ENCODE measurements at places on chromosomes 1 and 21.

DNA sequence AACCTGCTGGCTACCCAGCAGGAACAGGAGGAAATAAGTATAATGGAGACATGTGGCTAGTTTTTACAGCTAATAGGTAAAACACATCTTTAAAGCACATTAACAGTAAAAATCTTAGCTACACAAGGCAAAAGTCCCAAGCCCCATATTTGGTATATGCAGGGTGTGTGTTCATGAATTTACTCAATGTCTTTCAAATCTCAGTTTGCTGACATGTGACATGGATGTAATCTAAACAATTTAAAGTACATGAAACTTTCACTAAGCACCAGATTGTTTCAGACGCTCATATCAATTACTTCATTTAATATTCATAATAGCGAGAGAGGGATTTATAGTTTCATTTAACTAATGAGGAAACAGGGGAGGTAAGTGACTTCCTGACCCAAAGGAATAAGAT is 3.9 kb downstream of the TACSTD2 start:
- no peak for DNase-seq

- no peak for DNase-seq
Observed at GRCh38 chr1:53292690-53293089, 35.2 kb downstream of the LRP8 start.

- DNase-seq, result no peak
Observed at GRCh38 chr21:36464590-36464989, 15.3 kb downstream of the CLDN14 start.

DNA sequence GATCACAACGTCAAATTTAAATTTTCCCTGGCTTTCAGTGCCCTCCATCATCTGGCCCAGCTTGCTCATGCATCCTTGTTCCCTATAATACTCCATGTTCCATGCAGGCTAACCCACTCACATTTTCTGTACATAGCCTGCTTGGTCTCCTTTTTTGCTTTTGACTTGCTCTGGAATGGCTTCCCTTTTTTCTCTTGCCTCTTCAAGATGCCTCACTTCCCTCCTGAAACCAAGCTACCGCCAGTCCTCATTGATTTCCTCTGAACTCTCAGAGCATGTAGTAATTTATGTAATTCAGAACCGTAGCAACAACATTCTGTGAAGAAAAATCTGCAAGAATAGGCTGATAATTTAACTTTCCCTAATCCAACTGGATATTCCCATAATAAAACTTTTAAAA is 10.3 kb downstream of the CAP1 start:
- no peak for DNase-seq

GRCh38 chr1:41340655-41341364 is 20.4 kb upstream of the FOXO6 start:
- no peak for DNase-seq

GRCh38 chr21:27817902-27818623 is 851.2 kb upstream of the ADAMTS5 start:
- DNase-seq, result peak; percentile 49

DNA sequence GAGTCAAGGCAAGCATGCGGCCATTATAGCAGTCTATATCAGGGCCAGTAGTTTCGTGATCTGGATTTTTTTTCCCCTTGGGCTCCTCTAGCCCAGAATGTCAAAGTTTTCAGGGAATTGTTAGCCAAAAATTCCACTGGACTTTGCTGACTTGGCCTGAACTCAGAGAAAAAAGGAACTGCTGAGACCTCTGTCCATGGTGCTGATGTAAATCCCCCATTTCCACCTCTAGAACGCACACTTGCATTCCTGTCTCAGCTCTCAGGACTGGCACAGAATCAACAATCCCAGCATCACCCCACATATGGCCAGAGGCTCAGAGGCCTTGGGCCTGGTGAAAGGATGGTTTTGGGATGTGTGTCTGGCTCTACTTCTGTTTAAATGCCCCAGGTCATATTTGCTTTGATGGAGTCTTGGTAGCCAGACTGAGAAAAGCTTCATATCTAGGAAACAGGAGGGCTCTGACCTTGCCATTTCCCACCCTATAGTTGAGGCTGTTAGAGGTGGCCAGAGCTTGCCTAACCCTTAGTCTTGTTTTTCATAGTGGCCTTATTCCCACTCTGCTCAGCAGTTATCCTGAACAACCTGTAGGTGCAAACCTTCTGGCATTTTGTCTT is 16.9 kb upstream of the EFCAB14 start:
- DNase-seq, result peak; percentile 80

GRCh38 chr1:202158810-202159533 is 1.4 kb downstream of the PTPN7 start:
- DNase-seq, result no peak

- DNase-seq, result no peak
Observed at GRCh38 chr1:160407839-160408801, 7.8 kb downstream of the VANGL2 start.

DNA sequence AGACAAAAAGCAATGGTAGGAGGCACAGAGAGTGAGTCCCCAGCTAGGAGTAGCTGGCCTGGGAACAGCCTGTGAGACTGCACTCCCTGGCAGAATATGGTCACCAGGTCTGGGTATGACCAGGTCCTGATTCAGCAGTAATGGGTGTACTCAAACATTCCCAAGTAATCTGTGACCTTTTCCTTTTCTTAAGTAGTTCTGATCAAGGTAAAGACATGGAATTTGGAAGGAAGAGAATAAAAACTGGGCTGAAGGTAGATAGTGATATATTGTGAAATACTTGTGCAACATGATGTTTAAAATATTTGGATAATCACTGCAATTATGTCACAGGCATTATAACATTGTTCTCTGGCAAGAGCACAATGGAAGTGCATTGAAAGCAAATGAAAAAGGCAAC is 147.2 kb upstream of the DPYD start:
- DNase-seq, result no peak

- DNase-seq, result peak; percentile 28
Observed at GRCh38 chr1:100539836-100540536, 2.0 kb downstream of the GPR88 start.

GRCh38 chr1:54543729-54544496 is 4.1 kb upstream of the ACOT11 start:
- peak; percentile 78 for DNase-seq

DNA sequence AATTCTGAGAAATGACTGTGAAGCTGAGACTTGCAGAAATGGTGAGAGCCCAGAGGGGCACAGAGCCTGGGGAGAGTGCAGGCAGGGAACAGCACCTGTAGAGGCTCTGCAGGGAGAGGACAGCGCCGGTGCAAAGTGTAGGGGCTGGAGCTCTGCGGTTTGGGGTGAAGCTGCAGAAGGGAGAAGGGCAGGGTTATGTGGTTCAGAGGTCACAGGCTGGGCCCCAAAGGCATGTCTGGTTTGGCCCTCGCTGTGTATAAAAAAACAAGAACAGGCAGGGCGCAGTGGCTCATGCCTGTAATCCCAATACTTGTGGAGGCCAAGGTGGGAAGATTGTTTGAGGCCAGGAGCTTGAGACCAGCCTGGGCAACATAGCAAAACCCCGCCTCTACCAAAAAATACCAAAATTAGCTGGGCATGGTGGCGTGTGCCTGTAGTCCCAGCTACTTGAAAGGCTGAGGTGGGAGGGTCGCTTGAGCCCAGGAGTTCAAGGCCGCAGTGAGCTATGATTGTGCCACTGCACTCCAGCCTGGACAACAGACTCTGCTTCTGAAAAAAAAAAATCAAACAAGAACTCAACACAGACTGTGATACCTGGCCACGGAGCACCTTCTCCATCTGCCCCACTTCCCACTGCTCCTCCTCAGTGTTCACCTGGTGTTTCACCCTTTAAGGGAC is 29.1 kb downstream of the SERINC2 start:
- no peak for DNase-seq

- DNase-seq, result no peak
Observed at GRCh38 chr21:23507501-23507900, 2099.8 kb downstream of the MRPL39 start.

- peak; percentile 16 for DNase-seq
Observed at GRCh38 chr1:32798679-32799416, 18.3 kb downstream of the YARS1 start.

- DNase-seq, result peak; percentile 79
Observed at GRCh38 chr1:232974971-232975370, 24.6 kb downstream of the NTPCR start.

DNA sequence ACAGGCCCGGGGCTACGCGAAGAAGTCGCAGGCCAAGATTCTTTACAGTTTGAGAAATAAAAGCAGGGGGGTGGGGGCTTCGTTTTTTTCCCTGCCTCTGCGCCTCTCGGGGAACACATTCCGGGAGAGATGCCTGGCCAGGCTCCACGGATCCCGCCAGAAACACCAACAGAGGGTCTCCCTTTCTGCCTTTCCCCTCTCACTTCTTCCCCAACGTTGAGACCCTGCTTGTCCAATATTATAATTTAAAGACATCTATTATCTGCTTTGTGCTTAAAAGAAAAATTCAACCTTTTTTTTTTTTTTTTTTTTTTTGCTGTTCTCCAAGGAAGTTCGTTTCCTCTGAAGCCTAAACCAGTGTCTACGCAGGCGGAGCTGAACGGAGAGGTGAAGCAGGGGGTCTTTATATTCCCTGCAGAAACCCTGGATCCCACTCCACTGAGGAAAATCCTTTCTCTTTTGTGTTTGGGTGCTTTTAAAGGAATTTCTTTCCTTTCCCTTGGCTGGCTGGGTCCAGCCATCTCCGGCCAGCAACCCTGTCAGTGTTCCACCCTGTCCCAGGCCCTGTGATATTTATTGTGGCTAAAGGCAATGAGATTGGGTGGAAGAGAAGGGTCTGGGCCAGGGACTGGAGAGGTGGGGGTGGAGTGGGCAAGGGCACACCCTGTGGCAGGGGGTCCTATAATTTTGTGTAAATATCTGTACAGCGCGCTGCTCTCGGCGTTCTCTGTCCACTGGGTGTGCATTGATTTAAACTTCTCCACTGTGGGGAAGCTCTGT is 2.2 kb downstream of the FOXD2 start:
- peak; percentile 25 for DNase-seq

DNA sequence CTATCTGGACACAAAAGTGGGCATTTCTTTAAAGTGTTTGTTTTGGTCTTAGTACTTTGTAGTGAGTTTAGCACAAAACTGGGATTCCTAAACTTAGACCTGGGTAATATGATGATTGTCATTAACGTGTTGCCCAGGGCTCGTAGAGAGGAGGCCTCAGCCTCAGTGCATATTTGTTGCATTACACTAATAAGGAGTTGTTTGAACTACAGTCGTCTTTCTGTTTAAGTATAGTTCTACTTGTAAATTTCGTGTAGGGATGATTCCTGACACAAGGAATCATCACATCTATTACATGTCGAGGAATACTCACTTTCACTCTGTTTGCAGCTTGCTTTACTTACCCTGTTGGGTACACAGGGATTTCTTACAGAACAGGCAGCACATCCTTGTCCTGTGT is 85.0 kb downstream of the PRDM2 start:
- no peak for DNase-seq

DNA sequence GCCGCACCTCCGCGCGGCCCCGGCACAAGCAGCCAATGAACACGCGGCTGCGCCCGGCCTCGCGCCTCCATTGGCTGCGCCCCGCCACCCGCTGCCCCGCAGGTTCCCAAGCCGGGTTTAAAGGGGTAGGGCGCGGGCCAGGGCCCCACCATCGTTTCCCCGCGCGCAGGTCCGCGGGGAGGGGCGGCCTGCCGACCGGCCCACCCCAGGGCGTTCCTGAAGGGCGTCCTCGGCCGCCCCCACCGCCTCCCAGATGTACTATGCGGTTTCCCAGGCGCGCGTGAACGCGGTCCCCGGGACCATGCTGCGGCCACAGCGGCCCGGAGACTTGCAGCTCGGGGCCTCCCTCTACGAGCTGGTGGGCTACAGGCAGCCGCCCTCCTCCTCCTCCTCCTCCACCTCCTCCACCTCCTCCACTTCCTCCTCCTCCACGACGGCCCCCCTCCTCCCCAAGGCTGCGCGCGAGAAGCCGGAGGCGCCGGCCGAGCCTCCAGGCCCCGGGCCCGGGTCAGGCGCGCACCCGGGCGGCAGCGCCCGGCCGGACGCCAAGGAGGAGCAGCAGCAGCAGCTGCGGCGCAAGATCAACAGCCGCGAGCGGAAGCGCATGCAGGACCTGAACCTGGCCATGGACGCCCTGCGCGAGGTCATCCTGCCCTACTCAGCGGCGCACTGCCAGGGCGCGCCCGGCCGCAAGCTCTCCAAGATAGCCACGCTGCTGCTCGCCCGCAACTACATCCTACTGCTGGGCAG is at the start of gene OLIG1:
TSS of gene OLIG1 (plus strand) at position 148 of the 750 bp plus-strand sequence. CDS start at position 254, 106 bp downstream.
- peak; percentile 15 for DNase-seq

DNA sequence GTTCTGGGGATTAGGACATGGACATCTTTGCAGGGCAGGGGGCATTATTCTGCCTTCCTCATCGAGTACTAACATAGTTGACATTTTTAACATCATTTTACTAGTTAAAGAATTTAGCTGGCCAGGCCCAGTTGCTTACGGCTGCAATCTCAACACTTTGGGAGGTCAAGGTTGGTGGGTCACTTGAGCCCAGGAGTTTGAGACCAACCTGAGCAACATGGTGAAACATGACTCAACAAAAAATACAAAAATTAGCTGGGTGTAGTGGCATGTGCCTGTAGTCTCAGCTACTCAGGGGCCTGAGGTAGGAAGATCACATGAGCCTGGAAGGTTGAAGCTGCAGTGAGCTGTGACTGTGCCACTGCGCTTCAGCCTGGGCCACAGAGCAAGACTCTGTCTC is 29.8 kb upstream of the THEM4 start:
- no peak for DNase-seq

GRCh38 chr1:101566883-101567538 is 330.2 kb downstream of the S1PR1 start:
- DNase-seq, result no peak

DNA sequence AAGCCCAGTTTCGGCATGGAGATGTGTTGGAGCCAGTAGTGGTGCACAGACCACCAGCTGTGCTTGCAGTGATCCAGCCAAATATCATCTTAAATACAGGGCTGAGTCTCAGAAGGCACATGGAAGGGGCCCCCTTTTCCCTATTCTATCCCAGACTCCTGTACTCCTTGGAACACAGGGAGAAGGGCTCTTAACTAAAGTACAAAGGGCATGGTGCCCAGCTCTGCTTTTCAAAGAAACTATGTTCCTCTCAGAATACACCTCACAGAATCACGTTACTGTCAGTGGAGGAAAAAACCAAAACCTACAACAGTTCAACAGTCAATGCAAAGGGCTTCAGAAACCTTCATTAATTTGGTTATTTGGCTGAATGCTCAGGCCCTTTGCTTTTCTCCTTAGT is 180.6 kb upstream of the C1orf105 start:
- DNase-seq, result no peak

DNA sequence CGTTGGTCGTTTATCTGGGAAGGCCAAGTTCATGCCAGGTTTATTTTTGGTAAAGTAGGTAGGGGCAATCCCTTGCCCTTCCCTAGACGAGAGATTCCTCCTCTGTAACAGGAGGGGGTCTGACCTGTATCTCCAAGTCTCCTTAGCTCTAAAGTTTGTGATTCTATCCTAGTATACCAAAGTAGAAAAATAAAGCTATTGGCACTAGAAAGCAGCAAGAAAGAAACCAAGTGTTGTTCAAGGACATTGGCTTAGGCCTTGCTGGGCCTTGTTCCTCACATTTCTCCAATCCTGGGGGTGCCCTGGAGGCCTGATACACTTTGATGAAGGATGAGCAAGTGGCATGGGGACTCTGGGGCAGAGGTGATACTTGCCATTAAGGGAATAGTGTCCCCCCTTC is 814 bp downstream of the MTARC2 start:
- no peak for DNase-seq

GRCh38 chr1:243501002-243501401 is 245.2 kb downstream of the SDCCAG8 start:
- DNase-seq, result no peak

All from choroid plexus epithelial cell (primary cell).